ENCODE measurements at places on chromosomes 7 and 10. TPM values are rescaled to one million over a fixed set of nuclear protein-coding genes. Genes with fewer than 3 reads are reported as not detected.

Gene TMEM184A
- 0.03 TPM for total RNA-seq

Gene HECW1
- 0.26 TPM for total RNA-seq

Gene TLX1
- not detected for total RNA-seq

Gene GTF2I
- 214 TPM for total RNA-seq

Gene GDI2
- total RNA-seq: 343 TPM

Gene TRIM24
- 4.8 TPM for total RNA-seq

Gene EFCAB10
- total RNA-seq: 0.13 TPM

Gene AGBL3
- 0.66 TPM for total RNA-seq

Gene PNLIPRP1
- not detected for total RNA-seq

Gene OR2A12
- not detected for total RNA-seq

Gene GRM3
- total RNA-seq: not detected

Gene DDC
- total RNA-seq: not detected

Gene LRRD1
- total RNA-seq: 0.07 TPM

Gene GRID2IP
- not detected for total RNA-seq

Gene LIPJ
- total RNA-seq: not detected

Gene CXCL12
- 101 TPM for total RNA-seq

Gene DLX6
- 0.23 TPM for total RNA-seq

Gene ZPBP
- not detected for total RNA-seq

Gene AKR1B15
- total RNA-seq: 0.07 TPM

Gene CCL26
- 1.8 TPM for total RNA-seq

Gene ASB10
- not detected for total RNA-seq

Gene OIT3
- 0.03 TPM for total RNA-seq

Gene FFAR4
- total RNA-seq: not detected

Gene DLX5
- total RNA-seq: 0.33 TPM

Data from smooth muscle cell of the pulmonary artery (primary cell).